Urinary bladder (tissue), 4 donors: ENCODE measurements at places on chromosomes 11 and 22.

GRCh38 chr22:29307596-29308147 lies 1.2 kb downstream of the GAS2L1 start:
- no peak for DNase-seq

DNA sequence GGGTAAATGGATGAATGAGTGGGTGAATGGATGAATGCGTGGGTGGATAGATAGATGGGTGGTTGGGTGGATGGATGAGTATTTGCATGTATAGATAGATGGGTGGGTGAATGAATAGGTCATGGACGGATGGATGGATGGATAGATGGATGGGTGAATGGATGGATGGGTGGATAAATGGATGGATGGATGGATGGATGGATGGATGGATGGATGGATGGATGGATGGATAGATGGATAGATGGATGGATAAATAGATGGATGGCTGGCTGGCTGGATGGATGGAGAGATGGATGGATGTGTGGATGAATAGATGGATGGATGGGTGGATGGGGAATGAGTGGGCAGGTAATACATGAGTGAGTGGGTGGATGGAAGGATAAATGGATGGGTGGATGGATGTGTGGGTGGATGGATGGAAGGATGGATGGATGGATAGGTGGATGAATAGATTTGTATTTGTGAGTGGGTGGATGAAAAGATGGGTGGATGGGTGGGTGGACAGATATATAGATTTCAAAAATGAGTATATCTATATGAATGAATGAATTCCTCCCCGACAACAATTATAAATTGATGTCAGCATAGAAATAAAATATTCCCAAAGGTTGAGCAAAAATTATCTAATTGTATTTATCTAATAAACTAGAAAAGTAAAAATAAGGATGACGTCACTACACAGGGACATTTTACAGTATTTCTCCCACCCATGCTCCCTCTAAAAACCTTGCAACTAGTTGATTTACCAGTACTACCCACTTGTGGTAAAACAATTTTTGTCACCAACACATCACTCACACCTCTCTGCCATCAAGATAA lies 563 bp upstream of the CRTAM start:
- no peak for DNase-seq

- DNase-seq, result no peak
Observed at GRCh38 chr11:1729692-1730011, 20.7 kb downstream of the IFITM10 start.

DNA sequence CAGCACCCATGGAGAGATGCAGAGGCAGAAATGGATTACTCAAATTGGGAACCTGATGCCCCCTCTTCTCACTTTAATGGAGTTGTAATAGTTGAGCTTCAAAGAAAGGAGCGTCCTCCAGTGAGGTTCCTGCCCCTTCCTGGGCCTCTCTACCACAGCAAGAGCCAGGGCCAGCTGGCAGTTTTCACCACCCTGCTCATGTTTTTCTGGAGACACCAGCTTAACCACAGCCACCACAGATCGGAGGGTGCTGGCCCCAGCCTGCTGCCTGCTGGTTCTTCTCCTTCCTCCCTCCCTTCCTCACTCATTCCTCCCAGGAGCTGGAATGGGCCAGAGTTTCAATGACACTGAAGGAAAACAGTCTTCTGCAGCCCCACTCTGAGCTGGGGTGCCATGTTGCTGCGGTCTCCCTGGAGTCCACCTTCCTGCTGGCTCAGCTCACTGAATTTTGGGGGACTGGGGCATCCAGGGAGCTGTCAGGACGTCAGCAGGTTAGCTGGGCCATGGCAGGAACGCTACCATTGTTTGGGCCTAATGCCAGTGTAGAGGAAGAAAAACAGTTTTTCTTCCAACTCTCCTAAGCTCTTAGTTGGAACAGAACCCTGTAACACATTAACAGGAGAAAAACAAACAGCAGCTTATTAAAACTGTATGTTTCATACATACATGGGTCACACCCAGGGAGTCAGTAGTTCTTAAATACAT lies 57.7 kb downstream of the TRAF6 start:
- DNase-seq, result no peak

DNA sequence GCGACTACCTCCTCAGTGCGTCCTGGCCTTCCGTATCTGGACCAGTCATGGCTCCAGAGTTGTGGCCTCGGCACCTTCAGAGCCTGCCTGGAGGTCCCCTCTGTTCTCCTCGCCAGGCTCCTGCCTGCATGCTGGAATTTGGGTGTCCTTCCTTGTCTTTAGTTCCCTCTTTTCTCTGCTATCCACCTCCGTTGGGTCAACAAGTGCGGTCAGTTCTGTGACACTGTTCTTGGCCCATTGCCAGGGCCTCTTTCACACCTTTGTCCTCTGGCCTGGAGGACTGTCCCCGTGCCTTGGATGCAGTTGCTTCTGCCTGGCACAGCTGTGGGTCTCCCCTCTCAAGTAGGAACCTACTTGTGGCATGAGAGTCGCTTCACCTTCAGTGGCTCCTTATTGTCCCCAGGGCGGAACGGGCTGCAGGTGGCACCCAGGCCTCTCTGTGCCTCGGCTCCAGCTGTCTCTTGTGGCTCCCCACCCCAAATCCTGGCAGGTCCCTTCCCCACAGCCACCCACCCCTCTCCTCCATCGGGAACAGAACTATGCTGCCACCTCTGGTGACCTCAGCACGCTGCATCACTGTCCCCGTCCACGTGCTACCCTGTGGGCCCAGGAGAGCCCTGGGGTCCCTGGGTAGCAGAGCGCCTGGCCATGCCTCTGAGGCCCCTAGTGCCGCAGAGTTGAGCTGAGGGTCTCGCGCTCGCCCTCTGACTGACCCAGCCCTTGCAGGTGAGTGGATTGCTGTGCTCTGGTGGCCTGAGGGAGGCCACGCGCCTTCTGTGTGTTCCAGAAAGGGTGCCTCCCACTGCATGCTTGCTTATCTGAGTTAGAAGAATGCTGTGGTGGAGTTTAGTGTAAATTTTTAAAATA lies 4.7 kb downstream of the DGCR8 start:
- DNase-seq, result no peak

DNA sequence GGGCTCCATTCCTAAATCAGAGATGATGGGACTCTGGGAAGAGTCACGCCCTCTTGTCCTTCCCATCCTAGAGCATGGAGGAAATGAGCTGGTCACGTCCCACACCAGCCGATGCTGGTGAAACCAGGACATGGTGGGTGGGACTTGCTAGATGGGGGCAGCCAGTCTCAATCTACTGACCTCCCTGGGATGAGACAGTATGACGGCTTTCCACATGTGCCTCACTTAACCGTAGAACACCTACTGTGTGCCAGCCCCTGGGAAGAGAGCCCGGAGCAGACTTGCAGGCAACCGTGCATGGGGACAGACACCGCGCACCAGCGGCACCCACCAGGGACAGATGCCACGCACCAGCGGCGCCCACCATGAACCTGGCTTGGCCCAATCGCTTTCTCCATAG lies 3.8 kb downstream of the OSBPL5 start:
- no peak for DNase-seq

DNA sequence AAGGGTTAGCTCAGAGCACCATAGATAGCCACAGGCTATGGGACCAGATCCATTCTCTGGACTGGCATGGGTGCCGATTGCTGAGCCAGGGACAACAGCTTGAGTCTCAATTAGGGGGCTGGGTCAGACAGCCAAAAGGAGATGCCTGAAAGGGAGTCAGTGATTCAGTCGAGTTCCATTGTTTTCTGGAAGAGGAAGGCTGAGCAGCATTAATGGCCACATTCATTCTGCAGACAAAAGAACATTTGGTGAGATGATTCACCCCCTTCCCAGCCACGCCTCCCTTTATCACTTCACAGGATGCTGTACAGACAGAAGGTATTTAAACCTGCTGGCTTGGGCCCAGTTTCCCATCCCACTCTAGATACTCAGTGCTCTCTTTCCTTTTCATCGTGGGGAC lies 131.9 kb downstream of the ADAMTS15 start:
- DNase-seq, result no peak

- DNase-seq, result no peak
Observed at GRCh38 chr11:35245786-35246185, 106.8 kb downstream of the CD44 start.

- DNase-seq, result no peak
Observed at GRCh38 chr11:96317985-96318384, 25.0 kb downstream of the MAML2 start.

DNA sequence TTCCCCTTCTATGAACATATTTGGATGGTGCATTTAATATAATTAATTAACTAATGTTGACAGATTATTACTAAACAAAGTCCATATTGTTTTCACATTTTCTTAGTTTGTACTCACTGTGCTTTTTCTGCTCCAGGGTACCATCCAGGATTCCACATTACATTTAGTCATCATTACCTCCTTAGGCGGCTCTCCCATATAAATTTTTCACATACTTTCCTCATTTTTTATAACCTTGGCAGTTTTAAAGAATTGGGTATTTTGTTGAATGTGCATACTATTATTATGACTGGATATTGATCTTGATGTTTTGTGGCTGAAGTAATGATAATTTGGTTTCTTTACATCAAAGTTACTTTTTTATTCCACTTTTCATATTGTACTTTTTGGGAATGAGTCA lies 755.6 kb upstream of the ANO3 start:
- DNase-seq, result no peak

GRCh38 chr11:119618208-119618909 lies 110.6 kb downstream of the NECTIN1 start:
- DNase-seq, result no peak

DNA sequence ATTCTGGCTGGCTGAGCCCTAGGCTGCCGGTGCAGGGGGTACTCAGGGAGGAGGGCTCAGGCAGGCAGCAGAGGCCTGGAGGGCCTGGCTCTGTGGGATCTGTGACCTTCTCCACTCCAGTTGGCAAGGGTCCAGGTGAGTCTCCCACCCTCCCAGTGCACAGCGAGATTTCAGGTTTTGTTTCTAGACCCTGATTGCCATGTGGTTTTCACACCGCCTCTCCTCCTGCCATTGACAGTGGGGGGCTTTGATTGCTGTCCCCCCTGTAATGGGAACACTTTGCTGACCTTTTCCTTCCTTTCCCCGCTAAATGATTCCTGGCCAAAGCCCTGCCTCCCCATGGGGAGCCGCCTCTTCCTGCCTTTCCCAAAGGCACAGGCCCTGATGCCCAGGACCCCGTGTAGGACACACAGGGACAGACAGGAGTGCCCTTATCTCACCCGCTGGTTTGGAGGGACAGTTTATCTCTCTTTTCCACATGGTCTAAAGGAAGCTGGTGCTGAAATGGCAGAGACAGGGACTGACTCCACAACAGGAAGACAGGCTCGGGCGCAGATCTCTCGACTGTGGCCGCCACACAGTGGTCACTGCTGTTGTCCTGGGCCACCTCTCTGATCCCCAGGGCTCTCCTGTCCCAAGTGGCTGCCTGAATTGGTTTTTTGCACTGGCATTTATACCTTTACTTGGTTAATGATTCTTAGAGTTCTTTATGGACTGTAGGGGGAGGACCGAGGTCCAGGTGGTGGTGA lies 43.4 kb downstream of the BCR start:
- no peak for DNase-seq

- DNase-seq, result no peak
Observed at GRCh38 chr22:49659281-49659923, 168.3 kb downstream of the BRD1 start.

GRCh38 chr22:32055069-32055468 lies 12.0 kb downstream of the SLC5A1 start:
- no peak for DNase-seq

- DNase-seq, result no peak
Observed at GRCh38 chr22:20779014-20779817, 5.3 kb downstream of the SERPIND1 start.

- DNase-seq, result no peak
Observed at GRCh38 chr11:13963949-13964770, 1.6 kb downstream of the SPON1 start.

- no peak for DNase-seq
Observed at GRCh38 chr11:22552885-22553284, 72.7 kb downstream of the FANCF start.

DNA sequence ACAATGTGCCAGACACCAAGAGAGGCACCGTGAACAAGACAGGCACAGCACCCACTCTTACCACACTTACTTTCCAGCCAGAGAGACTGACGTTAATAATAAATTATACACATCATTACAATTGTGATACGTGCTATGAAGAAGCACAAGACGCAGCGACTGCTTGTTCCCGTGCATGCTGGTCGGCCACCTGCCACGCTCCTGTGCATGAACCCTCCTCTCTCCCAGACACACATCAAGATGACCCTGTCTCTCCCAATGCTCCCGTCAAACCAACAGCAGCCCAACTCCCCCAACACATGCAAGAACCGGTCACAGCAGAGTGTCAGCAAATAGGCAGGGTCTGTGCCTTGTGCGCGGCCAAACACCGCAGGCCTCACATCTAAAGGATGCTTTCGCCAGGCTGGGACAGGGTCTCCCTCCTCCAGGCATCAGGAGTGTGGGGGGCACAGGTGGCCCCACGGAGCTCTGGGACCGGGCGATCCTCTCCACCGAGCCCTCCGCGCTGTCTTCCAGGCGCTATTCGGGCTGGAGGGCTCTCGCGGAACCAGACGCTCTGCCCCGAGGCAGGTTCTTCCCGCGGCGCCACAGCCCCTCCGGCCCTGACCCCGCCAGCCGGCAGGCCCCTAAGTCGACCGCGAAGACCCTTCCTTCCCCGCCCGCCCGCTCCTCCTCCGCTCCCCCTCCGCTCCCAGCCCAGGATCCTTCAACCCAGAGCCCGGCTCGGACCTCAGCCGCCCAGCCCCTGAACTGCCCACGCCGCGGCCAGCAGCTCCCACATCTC lies 533 bp downstream of the SERGEF start:
- DNase-seq, result no peak

- no peak for DNase-seq
Observed at GRCh38 chr11:63762654-63763495, 5.7 kb downstream of the ZFTA start.

DNA sequence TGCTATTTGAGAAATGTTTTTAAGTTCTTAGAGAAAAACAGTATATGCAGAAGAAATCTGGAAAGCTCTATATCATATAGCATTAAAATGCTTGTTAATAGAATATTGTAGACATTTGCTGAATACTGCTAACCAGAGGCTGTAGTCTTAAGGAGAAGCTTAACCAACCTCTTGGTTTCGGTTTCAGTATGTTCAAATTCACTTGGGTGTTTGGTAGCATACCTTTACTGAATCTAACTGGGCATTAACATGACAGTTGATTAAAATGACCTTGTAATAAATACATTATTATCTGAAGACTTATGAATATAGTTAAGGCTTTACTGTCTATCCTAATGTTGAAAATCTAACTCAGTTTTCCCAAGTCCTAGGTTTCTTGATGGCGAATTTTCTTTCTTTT lies 5.4 kb downstream of the PCF11 start:
- DNase-seq, result no peak

GRCh38 chr11:65121447-65121864 lies 478 bp downstream of the FAU start:
- DNase-seq, result no peak

DNA sequence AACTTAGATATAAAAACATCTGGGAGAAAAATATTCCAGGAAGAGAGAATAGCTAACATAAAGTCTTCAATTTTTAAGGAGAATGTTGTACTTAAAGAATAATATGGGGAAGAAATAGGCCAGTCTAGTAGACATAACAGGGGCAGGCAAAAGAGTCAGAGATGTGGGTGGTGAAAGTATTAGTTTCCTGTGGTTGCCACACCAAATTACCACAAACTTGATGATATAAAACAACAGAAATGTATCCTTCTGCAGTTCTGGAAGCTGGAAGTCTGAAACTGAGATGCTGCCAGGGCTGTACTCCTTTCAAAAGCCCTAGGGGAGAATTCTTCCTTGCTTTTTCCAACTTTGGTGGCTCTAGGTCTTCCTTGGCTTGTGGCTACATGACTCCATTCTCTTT lies 1309.7 kb downstream of the LRRC4C start:
- no peak for DNase-seq
